ENCODE measurements at places on chromosomes 7 and 10. TPM values are rescaled to one million over a fixed set of nuclear protein-coding genes. Genes with fewer than 3 reads are reported as not detected.

The TAS2R39 gene
- not detected for total RNA-seq

The ADRA2A gene
- total RNA-seq: not detected

The GNAT3 gene
- total RNA-seq: not detected

The NKX2-3 gene
- total RNA-seq: not detected

The SYT15B gene
- total RNA-seq: 0.17 TPM

The STMP1 gene
- total RNA-seq: 24.1 TPM

The CCSER2 gene
- total RNA-seq: 91.6 TPM

The H2BK1 gene
- total RNA-seq: 0.66 TPM

The LIPF gene
- total RNA-seq: not detected
